Progenitor cell of endocrine pancreas (in vitro differentiated cells): ENCODE measurements at places on chromosomes 5 and 9.

- DNase-seq = no peak
These were observed 21.0 kb upstream of the NPM1 start for GRCh38 chr5:171366645-171367044.

DNA sequence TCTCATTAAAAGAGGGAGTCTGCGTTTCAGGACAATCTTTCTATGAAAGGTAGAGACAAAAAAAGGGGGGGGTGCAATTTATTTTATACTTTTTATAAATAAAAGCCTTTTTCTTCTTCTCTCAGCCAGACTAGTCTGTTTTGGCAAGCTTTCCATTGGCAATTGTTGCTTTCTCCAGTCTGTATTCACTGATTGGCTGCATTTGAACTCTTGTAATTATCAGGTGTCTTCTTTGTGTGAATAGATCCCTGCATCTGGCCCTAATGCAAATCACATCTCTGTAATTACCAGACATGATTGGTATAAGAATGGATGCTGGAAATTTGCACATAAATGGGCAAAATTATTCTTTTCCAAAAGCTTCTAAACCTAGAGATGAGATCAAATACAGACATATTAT, 7.6 kb upstream of the EQTN start:
- DNase-seq = no peak

DNA sequence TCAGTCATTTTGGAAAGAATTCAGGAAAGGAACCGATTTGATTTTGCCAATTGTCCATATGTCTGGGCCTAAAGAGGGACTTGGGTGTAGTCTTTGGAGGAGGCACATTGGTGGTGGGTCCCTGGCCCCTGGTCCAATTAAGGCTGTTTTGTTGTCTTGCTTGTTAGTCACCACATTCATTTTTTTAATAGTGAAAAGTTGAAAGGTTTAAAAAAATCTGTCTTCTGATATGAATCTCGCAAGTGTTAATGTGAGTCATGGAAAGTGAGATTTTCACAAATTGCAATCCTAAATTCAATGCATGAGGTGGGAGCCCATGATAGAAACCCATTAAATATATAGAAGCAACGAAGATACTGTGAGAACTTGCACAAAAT, 165.9 kb upstream of the OTULINL start:
- DNase-seq = no peak

DNA sequence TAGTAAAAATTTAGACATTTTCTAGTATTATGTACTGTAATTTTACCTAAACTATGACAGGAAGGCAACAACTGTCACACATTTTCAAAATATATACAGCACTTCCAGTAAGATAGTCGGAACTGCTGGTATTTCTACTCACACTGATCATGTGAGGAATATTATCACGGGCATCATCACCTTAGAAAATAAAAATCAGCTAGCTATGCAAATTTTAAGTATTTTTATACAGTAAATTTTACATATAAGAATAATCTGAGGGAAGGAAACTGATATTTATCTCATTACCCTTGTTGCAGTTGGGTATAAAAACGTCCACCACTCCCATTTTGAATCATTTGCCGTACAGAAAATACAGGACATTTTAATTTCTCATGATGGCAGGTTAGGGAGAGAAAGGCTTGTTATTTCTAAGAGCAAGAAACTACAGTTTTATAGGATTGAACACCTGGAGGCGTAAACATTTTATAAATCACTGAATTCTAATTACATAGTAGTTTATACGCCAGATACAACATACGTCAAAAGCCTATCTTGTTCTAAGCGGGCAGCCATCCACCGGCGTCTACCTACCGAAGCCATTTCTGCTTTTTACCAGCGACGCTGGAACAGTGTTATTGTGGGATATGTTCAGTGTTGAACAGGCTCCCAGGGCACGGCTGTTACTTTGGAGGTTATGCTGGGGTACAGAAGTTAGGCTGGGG, 729 bp upstream of the TNPO1 start:
- no peak for DNase-seq

DNA sequence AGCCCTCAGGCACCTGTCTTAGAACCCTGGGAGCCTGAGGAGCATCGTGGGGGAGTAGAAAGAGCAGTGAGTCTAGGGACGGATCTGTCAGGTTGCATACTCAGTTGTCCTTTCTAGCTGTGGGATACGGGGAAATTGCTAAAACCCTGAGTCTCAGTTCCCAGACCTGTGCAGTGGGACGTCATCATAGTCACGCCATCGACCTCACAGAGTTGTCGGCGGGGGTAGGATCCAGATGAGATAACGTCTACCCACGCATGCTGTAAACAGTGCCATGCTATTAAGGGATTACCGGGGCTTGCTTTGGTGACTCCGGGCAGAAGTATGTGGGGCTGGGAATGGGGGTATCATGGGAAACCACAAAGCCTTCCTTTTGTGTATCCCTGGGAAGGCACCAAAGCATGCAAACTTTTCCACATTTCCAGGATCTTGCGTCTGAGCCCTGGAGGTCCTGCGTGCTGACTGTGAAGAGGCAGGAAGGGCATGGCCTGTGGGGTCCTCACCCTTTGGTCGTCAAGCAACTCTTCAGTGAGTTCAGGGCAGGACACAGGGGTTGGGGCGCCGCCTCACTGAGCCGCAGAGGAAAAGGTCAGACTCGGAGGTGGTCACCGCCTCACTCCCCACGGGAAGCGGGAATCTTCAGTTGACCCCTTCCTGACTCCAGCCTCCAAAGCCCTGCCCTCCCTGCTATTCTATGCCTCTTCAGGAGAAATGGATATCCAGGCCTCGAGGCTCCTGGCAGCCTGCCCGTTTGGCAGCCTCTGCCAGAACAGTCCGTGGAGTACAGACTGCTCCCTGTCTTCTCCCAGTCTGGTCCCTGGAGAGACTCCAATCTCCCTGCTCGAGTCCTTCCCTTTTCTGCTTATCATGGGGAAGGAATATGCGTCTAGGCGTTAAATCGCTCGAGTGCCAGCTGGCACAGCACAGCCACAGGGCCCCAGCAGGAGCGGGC, 186.8 kb upstream of the KLF9 start:
- DNase-seq = no peak

DNA sequence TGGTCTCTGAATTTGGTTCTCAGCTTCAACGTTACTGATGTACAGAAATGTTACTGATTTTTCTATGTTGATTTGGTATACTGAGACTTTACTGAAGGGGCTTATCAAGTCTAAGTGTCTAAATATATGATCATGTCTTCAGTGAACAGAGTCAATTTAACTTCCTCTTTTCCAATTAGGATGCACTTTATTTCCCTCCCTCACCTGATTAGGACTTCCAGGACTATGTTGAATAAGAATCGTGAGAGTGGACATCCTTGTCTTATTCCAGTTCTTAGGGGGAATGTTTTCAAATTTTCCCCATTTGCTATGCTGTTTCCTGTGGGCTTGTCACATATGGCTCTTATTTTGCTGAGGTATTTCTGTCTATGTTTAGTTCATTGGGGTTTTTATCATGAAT, 349.5 kb downstream of the PRR16 start:
- DNase-seq = no peak

DNA sequence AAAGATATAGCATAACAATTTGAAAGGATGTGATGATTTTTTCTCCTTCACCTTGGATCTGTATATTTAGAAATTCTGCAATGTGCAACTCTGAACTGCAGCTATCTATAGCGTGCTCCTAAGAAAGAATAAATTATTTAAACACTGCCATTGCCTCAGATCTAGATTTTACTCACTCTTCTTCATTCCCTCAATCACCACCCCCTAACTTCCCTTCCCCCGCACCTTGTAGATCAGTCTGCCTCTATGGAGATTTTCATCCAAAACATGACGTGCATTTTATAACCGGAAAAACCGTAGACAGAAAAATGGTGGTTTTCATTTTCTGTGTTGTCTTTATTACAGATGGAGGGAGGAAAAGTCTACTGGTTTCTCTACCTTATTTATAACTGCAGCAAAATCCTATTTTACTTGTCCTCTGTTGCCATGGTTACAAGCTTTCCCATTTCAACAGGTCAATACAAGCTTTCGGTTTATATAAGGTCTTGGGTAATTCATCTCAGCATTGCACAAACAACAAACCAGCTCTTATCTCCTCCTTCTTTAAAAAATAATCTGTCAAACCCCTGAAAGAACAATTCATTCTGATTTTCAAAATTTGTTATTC, 480.0 kb downstream of the TAF11L14 start:
- DNase-seq = no peak

- DNase-seq = no peak
These were observed 169.7 kb upstream of the MVB12B start for GRCh38 chr9:126156898-126157297.

DNA sequence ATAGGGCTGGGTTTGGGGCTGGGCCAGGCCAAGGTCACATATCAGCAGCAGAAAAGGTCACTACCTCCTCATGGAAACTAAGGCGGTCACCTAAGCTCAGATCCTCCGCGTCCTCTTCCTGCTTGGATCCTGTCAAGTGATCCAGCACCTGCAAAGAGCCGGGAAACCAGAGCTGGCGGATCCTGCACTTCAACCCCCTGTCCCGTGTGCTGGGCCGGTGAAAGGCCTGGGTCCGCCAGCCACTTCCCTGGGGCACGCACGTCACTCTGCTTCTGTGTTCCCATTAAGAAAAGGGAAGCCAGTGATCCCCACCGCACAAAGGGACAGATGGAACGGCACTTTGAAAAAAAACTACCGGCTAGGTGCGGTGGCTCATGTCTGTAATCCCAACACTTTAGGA, 61.3 kb upstream of the STXBP1 start:
- DNase-seq = no peak

DNA sequence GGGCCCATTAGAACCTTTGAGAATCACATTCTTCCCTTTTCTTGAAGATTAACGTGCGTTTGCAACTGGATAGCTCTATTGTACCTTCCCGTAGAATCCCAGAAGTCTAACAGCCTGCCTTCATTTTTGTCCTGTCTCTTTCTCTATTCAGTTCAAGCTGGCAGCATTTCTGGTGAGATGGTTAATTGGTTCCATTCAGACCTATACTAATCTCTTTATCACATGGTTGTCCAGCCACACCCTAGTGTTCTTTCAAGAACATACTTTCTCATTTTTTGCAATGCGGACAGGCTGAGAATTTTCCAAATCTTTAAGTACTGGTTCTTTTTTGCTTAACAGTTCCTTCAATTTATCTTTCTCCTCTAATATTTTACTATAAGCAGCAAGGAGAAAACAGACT, 26.0 kb downstream of the NUTM2F start:
- DNase-seq = no peak

DNA sequence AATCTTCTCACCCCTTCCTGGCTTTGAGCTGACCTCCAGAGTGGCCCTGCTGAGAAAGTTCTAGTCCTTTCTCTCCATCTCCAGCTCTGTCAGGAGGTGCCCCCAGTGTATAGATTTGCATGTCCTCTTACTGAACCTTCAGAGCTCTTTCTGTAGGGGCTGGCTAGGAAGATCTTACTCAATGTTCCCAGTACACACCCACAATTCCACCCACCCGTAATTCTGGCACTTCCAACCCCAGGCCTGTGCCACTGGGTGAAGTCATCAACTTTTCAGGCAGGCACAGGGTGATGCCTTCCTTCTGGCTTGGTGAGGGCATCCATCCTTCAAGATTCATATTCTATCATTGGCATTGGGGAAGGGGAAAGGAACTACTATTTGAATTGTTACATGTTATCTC, 75.9 kb downstream of the ACER2 start:
- no peak for DNase-seq

- DNase-seq = no peak
These were observed 14.8 kb upstream of the NR3C1 start for GRCh38 chr5:143418140-143418866.

DNA sequence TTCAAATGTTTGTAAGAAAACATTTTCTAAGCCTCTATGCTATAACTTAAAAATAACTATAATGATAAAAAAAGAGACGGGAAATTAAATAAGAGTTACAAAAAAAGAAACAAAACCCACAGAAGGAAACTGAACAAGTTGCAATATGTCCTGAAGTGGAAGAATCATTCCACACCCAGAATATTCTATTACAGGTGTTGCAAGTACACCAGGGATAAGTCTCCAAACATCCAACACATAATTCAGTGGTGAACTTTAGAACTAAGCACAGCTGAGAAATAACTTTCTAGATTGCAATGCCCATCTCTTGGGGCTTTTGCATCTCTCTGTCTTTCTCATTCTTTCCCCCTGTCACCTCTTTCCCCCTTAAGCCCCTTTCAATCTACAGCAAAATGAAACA, 325.2 kb downstream of the BRINP1 start:
- DNase-seq = no peak

DNA sequence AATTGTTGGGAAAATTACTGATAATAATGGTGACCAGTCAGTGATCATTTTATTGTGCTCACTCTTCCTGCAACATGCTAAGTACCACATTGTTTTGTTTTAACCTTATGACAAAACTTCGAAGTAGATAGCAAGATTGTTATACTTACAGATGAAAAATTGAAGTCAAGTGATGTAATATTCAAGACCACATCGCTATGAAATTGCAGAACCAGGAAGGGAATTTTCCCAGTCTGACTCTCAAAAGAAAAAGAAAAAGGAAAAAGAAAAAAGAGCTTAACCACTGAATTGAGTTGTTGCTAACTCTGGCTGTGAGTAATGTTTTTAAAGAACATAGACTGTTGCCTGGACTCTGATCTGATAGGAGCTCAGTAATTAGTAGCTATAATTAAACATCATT, 170.6 kb upstream of the HAPLN1 start:
- no peak for DNase-seq

DNA sequence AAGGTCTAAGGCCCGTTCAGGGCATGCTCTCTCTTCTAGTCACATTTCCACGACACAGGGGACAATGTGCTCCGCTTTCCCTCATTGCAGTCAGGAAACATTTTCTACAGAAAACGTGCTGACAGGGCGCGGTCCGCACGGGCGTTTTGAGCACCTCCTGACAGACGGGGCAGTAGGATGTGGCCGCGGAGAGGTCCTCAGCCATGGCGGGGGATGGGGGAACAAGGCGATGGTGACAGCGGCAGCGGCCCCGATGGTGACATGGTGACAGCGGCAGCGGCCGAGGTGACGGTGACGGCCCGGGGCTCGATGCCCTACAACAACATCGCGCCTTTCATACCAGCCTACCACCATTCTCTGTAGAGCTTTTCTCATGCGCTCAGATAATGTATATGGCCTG, 4.1 kb downstream of the PLPP1 start:
- DNase-seq = no peak

DNA sequence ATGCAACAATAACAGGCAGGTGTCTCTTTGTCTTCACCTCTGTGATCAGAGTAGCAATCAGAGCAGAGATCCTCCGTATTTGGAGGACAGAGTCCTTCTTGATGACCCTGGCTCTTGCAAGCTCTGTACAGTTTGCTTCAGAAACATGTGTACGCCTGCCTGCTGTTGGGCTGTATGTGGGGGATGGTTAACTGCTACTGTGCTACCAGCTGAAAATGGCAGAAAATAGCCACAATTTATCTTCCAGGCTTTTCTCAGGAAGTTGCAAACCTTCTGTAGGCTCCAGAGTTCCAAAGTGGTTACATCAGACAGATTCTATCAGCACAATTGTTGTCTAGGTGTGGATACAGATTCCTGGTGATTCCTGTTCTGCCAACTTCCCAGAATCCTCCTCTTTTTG, 35.5 kb downstream of the DDX46 start:
- no peak for DNase-seq
